ENCODE measurements at places on chromosomes 1 and 21.

GRCh38 chr1:28887835-28888682, 26.3 kb upstream of the EPB41 start:
- no peak for DNase-seq

- DNase-seq = no peak
Observed at GRCh38 chr1:153447498-153448170, 12.8 kb downstream of the S100A7 start.

DNA sequence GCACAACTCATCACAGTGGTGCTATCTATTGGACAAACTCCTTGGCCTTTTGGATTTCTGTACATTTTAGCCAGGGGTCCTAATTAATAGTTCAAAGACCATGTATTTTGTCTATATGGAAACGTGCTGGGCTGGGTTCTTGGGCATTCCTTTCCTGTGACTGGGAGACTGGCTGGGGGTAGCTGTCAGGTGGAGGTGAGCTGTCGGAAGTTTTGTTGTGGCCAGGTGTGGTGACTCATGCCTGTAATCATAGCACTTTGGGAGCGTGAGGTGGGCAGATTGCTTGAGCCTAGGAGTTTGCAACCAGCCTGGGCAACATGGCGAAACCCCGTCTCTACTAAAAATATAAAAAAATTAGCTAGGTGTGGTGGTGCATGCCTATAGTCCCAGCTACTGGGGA, 392.4 kb downstream of the RPS6KC1 start:
- no peak for DNase-seq

- no peak for DNase-seq
Observed at GRCh38 chr1:36208978-36209703, 15.1 kb upstream of the THRAP3 start.

DNA sequence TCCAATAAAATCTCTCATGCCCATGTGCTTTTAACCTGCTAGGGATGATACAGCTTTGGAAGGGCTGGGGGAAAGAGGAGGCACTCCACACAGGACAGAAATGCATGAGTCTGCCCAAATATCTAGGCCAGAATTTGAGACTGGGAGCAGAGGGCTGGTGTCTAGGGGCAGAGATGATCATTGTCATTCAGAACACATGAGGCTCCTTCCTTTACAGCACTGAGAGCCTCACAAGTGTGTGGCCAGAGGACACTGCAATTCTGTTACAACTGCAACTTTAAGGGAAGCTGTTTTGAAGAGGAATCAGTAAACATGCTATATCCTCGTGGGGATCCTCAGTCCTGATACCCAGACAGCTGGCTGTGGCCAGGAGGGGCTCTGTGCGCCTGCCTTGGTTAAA, 541.3 kb downstream of the OMA1 start:
- no peak for DNase-seq

DNA sequence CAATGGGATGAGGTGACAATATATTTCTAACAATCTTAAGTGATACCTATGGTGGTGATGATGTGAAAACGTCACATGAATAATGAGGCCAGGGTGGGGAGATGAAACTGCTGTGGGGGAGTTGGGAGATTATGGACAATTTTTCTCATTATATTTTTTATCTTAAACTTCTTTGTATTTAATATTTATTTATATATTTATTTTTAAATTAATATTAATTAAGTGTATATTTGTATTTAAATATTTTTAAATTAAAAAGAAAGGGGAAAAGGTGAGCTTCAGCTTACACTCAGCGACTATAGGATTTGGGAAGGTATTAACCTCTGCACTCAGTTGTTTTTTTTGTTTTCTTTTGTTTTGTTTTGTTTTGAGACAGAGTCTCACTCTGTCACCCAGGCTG, 158.7 kb downstream of the PSMG1 start:
- DNase-seq = no peak

- no peak for DNase-seq
Observed at GRCh38 chr1:22729400-22729773, 18.7 kb downstream of the EPHB2 start.

DNA sequence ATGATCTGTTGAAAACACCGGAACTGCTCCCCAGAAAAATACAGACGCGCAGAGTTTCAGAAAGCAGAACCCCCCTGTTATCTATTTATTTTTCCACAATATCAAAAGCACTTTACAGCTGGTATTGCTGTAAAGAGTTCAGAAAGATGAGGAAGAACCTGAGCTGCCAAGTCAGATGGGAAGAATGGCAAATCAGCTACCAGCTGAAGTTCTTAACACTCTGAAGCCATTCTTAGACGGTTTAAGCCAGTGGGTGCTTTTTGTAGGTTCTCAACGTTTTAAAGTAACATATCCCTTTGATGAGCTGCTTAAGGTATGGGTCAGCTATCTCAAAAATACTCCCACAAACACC, 714 bp upstream of the AKIRIN1 start:
- no peak for DNase-seq

GRCh38 chr1:54027848-54028247, 9.9 kb upstream of the LDLRAD1 start:
- DNase-seq = no peak

GRCh38 chr1:193402037-193402436, 215.6 kb upstream of the B3GALT2 start:
- no peak for DNase-seq

DNA sequence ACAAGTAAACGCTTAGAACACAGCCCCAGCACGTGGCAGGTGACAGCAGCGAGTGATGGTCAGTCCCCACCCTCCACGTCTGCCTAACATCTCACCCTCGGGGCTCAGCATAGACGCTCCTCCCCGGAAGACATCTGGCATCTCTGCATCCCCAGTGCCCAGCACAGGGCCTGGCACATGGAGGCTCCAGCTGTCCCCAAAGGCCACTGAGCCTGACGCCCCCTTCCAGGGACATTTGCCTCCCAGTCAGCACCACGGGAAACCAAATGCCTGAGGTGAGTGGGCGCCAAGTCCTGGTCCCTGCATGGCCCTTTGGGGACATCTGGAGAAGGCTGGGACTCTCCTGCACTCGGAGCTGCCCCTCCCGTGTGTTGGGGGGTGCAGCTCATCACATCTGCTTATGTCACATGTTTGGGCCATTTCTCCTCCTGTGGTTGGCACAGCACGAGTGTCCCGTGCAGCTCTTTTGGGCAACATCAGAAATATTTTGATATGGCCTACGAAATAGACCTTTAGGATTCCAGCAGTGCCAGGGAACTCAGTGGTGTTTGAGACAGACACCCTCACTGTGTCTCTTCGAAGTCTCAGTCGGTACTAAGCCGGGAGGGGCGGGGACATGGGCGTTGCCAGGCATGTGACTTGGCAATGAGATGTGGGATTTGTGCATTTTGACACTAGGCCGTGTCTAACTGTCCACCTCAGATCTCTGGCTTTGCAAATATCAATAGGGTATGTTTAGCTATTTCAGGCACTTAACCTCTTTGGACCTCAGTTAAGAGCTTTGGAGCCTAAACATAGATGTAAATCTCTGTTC, 315.0 kb downstream of the PTPRU start:
- DNase-seq = no peak

DNA sequence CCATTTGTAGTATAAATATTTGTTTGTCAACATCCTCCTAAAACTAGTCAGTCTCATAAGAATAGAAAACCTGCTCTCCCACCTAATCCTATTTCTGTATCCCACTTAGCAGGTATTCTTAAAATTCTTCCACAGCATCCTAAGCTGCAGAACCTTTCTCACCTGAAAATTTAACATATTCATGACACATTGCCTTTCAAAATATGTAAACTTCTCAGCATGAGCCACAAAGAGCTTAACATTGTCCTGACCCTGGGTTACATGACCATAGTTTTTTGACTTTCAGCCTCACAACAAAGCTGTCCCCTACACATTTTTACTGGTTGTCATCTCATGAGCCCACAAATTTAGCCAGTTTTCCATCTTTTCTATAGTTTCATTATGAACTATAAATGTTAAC, 712.1 kb downstream of the LTN1 start:
- no peak for DNase-seq

DNA sequence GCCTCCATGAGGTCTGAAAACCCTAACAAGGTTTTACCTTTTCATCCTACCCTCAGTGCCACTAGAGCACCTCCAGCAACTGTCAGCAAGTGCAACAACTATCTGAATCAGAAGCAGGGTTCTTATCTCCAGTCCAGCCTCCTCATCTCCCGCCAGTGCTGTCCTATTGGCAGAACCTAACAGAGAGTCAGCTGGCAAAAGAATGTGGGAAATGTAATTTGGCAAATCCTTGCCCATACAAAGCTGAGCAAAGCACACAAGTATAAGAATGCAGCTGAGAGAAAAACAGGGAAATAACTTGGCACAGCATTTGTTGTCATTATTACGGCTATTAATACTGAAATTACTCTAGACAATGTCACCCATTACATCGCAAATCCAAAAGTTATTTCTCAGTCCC, 124.2 kb downstream of the ATP6V1G3 start:
- DNase-seq = no peak

DNA sequence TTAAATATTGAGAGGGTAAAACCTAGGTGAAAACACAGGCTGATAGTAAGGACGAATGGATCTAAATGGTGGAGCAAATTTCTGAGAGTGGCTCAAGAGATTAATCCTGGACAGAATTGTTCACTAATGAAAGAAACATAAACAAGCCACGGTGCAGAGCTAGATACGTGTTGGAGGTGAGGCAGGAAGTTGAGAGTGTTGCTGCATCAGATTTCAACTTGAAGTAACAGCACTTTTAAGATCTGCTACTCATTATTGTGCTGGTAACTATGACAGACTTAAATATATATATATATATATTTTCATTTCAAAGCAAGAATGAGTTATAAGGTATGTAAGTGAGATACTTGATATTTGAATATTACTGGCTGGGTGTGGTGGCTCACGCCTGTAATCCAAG, 64.9 kb downstream of the PTGS2 start:
- DNase-seq = no peak

DNA sequence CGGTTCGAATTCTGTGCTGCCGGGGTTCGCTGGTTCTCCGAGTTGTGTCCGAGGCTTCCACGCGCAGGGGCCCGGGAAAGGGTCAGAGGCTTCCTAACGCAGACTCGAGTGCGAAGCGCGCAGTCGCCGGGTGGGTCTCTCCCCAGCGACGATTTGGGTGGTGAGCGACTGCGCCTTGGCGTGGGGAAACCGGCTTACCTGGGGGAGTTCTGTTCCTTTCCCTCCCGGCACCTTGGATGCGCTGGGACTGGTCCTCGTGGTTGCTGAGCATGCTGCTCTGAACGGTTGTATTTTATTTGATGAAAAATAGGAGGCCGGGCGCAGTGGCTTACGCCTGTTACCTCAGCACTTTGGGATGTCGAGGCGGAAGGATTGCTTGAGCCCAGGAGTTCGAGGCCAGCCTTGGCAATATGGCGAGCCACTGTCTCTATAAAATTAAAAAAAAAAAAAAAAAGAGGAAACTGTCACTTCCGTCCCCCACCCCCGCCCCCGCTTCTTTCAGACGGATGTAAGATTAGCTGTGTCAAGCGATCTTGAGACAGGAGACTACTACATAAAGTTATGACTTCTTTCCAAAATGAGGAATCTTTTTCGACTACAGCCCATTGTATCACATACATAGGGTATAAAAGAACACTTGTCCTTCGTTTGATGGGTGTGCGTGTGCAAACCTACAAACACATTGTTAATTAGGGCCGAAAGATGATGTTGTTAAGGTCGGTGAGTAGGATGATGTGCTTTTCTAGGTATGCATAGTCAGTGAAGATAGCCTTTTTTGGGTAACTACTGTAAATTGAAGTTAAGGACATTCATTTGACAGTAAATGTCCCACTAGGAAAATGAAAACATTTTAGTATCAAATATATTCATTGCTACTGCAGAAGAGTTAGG, at the start of gene CCDC18:
CCDC18 (plus strand) TSS at position 2 of the 891 bp plus-strand sequence. CDS start 2,638 bp downstream, outside the sequence.
- DNase-seq = no peak

DNA sequence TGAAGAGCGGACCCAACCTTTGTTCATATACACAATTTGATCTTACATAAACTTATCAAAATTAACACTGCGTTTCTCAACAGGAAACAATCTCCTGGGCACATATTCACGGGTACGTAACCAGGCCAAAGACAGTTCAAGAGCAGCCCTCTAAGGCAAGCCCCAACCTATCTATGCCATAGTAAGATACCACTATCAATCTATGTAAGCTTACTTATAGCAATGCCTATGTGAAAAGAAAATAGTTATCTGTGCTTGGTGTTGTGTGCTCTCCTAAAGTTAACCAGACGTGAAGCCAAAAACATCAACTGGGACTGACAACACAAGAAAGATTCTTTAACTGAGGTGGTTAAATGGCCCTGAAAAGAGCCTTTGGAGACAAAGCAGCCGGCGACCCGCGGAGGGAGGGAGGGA, 49.4 kb upstream of the BOLA1 start:
- no peak for DNase-seq

DNA sequence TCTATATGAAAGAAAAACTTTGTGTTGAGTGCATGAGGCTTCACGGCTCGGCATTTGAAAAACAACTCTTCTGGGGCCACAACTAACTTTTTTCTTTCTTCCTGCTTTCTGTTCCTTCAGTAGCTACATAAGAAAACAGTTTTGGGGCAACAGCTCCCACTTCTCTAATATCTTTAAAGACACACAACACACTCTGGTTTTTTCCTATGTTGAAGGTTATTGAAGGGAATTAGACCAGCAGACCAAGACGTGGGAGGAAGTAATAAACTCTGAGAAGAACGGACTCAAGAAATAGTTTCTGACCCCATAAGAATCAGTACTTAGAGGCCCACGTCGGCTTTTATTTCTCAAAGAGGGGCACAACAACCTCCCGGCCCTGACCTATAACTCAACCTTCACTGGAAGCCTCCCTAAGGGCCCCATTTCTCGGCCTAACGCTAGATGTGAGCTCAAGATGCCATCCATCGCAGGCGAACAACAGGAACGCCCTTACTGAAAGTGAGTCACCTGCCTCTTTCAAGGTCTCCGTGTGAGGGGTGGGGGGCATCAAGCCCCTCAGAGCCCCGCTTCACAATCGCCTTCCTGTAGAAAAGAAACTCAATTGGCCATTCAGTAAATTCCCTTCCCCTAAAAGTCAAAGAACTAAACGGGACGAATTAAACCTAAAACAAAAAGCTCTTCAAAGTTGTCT, 844 bp downstream of the ZMYM6 start:
- DNase-seq = no peak

DNA sequence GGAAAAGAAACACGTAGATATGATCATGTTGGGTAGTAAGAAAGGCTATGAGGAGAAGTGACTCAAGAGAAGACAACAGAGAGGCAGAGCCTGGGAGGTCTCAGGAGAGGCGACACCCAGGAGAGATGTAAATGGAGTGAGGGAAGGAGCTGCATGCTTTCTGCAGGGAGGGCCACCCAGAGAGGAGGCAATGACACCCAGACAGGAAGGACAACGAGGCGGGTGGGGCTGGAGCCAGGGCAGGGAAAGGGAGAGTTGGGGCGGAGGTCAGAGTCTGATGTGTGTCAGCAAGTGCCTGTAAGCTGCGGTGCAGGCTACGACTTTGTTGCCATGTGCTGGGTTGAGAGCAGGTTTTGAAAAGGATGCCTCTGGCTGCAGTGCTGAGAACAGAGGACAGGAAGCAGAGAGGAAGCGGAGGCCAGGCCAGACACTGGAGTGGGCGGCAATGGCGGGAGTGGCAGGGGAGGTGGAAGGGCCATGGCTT, 31.3 kb downstream of the SLC1A7 start:
- DNase-seq = no peak

- no peak for DNase-seq
Observed at GRCh38 chr1:51304360-51304759, 26.0 kb downstream of the TTC39A start.
